NCI-H1417 (cell line): ENCODE measurements at places on chromosomes 3 and 15.

GRCh38 chr3:10185804-10186762 is 21.4 kb downstream of the IRAK2 start:
- no peak for DNase-seq

DNA sequence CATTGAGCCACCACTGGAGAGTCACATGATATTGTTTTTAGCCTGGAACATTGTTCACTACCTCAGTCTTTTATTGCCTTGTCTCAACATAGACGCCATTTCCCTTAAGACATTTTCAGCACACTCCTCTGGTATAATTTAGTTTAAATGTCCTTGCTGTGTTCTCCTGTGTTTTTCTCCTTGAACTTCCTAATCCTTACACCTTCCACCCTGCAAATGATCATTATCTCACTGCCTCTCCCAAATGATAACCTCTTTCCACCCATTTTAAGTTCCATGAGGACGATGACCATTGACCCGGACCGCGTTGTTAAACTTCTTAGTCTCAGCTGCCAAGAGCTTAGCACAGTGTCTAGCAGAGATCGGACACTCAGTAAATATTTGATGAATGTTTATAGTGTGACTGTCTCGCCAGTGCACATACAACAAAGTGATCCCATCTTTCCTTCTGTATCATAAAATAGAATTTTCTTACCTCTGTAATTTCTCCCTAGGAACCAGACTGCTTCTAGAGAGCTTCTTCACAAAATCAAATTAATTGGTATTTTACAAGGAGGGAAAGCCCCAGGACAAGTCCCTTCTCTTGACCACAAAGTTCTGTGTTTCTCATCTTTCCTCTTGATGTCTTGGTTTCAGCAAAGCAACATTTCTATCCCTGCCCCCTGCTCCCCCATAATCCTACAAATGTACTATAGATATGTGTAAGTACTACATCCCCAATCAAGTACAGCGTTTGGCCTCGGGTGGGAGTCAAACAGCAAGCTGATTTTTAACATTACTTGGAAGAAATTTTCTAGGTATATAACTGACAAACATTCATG is 429.6 kb downstream of the LPP start:
- no peak for DNase-seq

- DNase-seq: no peak
Observed at GRCh38 chr3:79038636-79039035, 729.2 kb downstream of the ROBO1 start.

GRCh38 chr15:83977992-83978391 is 257.6 kb upstream of the GOLGA6L4 start:
- DNase-seq: no peak

DNA sequence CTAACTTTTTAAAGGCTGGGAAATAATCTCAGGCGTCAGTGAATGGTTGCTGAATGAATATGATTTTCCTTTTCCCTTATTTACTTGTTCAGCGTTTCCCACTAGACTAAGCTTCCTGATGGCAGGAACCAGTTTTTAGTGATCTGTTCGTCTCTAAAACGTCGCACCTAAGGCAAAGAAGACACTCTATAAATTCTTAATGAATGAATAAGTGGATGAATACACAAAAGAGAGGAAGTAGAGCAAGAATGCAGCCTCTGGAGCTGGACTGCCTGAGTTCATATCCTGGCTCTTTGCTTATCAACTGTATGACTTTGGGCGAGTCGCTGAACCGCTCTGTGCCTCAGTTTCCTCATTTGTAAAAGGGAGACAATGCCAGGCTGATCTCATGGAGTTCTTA is 38.7 kb downstream of the WNT7A start:
- DNase-seq: no peak

DNA sequence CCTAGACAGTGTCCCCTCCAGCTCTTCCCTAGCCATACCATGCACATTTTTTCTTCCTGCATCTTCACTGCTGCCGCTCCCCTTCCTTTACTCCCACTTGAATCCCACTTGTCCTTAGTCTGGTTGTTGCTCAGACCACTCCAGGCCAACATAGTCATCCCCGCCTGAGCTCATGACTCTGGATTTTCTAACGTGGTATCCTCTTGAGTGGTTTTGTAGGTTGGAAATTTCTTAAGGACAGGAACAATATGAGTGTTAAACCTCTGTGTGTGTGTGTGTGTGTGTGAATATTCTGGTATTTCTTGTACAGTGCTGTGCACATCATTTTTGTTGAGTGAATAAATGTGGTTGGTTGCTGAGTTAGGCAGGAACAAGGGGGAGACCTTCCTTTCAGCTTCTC is 3.1 kb downstream of the BAHD1 start:
- no peak for DNase-seq

DNA sequence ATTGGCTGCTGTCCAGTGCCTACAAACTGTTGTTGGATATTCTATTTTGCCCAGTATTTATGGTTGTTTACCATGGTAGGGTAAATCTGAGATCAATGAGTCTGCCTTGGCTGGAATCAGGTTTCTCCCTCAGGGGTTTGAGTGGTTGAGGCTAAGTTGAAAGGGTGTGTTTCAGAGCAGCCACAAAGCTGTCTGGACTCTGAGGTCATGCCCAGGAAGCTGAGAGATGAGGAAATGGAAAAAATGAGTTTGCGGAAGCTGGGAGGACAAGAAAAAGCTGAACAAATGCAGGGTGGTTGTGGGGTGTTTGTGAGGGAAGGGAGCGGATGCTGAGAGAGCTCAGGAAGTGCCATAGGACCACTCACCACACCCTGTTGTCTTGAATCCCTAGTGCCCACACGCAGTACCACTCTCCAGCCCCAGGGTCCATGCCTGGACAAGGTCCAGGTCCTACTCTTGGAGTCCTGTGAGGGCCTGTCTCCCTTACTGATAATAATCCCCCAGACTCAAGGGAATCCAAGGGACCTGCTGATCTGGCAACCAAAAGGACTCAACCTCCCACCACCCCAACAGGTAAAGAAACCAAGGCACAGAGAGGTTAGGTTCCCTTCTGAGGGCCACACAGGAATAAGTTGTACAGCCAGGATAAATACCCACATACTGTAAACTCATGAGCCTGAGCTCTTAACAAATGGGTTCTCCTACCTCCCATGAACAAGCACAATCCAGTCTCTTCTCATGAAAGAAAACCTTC is 81.6 kb downstream of the PPCDC start:
- DNase-seq: no peak

- no peak for DNase-seq
Observed at GRCh38 chr3:136626493-136626892, 125.7 kb downstream of the STAG1 start.

DNA sequence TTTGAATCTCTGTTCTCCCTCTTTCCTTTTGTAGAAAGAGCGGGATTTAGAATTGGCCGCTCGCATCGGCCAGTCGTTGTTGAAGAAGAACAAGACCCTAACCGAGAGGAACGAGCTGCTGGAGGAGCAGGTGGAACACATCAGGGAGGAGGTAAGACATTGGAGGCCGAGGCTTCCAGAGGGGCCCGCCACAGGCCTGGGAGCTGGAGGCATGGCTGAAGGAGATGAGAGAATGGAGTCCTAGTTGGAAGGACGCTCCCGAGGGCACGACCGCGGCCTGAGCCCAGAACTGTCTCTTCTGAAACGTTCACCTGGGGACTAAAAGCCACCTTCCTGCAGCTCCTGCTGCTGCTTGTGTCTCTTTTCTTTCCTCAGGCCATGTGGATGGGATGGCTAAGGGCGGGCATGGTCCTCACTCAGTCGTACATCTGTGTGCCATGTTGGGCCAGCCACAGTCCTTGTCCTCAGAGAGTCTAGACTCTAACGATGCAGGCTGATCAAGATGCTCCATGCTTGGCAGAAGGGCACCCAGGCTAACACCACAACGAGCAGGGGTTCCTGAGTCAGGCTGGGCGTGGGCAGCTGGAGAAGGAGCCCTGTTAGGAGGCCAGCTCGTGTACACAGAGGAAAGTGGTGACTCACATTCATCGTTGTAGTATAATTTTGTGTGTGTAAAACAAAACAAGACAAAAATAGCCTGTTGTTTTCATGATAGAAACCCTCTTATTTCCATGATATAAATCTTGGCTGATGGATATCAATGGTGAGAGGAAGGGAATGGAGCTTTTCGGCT is 81.1 kb downstream of the CCK start:
- no peak for DNase-seq

- no peak for DNase-seq
Observed at GRCh38 chr15:95346721-95347475, 983.6 kb upstream of the NR2F2 start.

GRCh38 chr3:73018790-73019441 is 22.3 kb downstream of the PPP4R2 start:
- no peak for DNase-seq
